ENCODE measurements at places on chromosomes 2 and 18. TPM values are rescaled to one million over a fixed set of nuclear protein-coding genes. Genes with fewer than 3 reads are reported as not detected.

Gene TUBA3D
- not detected for total RNA-seq

Gene RAD51AP2
- not detected for total RNA-seq

Gene RNU2-63P
- total RNA-seq = not detected

Gene ALPI
- not detected for total RNA-seq

GRCh38 chr2:144383571-144384100, 136.3 kb downstream of the ZEB2 start:
- no peak for DNase-seq

GRCh38 chr18:49585781-49586663, 24.2 kb downstream of the LIPG start:
- peak; percentile 35 for DNase-seq

GRCh38 chr18:48521723-48522122, 17.1 kb upstream of the CTIF start:
- DNase-seq = no peak

GRCh38 chr18:78517328-78517727, 462.3 kb upstream of the SALL3 start:
- DNase-seq = no peak

Measured in RPMI7951 (cell line).